ENCODE measurements at places on chromosomes 3 and 15. TPM values are rescaled to one million over a fixed set of nuclear protein-coding genes. Genes with fewer than 3 reads are reported as not detected.

DNA sequence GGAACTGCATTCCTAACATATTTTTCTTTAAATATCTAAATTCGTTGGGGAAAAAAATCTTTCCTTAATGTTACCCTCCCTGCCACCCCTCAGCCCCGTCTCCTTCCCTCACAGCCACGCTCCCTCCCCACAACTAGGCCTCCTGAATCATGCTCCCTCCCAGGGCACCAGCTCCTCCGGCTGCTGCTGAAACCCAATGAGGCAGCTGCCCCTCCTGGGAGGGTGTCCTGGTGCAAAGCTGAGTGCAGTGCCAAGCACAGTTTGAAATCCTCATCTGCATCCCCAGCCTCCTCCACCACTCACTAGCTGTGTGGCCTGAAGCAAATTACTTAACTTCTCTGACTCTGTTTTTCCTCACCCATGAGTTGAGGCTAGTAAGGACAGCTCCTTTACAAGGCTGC, 2.7 kb upstream of the NR2E3 start:
- DNase-seq = no peak

GRCh38 chr3:157464321-157464720, 27.7 kb downstream of the PTX3 start:
- DNase-seq = no peak

- DNase-seq = no peak
Observed at GRCh38 chr15:66228807-66229735, 24.5 kb downstream of the MEGF11 start.

- no peak for DNase-seq
Observed at GRCh38 chr15:74251131-74251811, 15.1 kb downstream of the CCDC33 start.

DNA sequence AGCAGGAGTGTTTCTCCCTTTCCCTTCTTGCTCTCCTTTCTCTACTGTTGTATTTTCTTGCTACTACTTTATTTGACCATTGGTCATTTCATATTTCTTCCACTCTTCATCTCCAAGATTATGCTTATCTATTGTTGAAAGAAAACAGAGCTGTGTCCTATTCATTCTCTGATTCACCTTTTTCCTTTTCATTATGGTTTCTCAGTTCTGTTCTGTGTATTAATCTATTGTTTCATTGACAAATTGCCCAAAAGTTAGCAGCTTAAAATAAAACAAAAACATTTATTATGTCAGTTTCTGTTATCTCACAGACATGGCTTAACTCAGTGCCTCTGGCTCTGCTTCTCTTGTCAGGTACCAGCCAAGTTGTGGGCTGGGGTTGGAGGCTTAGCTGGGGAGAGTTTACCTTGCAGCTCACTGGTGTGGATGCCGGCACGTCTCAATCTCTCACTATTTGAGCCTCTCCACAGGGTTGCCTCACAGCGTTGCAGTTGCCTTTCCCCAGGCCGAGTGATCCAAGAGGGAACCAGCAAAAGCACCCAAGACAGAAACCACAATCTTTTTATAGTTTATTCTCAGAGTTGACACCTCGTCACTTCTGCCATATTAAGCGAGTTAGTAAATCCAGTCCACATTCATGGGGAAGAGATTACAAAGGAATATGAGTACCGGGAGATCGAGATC, 36.9 kb upstream of the FILIP1L start:
- DNase-seq = no peak

DNA sequence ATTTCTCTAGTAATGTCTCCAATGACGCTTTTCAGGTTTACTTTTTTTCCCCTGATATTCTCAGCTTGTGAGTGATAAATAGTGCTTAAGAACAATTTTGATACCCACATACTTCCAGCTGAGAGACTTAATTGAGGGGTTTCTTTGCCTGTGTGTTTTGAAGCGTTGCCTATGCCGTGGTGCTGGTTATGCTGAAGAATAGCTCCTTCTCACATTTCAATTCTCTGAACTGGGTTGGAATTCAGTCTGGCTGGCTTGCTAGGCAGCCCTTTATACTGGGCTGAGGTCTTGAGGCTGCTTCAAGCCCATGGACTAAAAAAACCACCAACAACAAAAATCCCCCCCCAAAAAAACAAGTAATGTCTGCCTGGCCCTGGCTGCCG, 87.4 kb downstream of the CHST2 start:
- no peak for DNase-seq

DNA sequence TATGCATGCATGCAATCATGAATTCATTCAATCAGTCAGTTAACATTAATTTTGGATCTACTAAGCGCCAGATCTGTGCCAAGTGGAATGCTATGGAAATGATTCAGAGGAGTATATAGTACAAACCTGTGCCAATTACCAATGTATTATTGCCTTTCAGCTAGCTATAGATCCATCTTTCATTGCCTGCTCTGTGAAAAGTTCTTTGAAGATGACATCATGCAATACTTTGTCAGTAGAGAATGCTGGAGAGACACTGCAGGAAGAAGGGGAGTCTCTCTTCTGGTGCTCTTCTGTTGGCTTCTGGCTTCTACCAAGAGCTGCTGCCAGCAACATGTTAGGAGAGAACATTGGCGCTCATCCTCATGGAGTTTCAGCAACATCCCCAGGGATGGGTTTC, 81.0 kb upstream of the LMCD1 start:
- DNase-seq = no peak

GRCh38 chr15:26178640-26179220, 315.6 kb upstream of the ATP10A start:
- no peak for DNase-seq

DNA sequence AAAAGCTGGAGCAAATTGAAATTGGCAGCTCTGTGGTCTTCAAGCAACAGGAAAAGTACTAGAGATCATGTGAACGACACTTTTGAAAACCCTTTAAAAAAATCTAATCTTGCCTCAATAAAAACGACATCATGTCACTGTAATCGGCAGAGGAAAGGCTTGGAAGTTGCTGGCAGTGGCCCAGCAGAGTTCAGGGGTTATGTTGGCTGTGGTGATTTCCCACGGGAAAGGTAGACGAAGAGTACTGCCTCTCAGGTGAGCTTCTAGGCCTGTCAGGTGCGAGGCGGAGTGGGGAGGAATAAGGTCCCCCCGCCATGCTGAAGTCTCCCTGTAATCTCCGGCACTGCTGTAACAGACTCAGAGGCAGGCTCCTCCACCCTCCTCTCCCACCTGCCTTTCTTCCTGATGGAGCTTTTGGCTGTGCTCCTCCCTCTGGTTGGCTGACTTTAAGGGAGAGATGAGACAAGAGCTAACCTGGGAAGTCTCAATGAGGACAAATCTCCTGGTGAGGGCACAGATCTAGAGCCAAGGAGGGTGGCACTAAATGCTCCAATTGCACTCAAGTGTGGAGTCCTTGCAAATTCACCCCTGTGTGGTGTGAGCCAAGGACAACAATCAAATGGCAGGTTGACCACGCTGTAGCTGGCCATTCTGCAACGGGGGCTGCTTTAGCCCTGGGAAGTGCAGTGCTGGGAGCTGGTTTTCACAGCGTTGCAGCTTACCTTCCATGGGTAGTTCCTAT, 18.7 kb upstream of the HES1 start:
- no peak for DNase-seq

DNA sequence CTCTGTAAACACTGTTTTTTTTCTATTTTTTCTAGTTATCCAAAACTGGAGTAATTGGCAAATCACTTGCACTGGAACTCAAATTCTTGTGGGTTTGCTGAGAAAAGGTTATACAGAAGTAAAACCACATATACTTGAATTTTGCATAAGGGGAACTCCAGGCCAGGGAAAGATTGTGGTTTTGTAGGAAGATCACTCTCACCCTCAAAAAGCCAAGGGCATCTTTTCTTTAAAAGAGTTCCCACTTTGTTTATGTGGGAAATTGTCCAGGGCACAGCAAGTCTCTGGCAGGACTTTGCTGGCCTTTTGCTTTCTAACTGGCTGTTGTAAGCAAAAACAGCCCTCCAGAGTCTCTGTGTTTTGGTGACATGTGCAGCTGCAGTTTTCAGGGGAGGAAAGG, 340.3 kb upstream of the RBMS3 start:
- DNase-seq = no peak

DNA sequence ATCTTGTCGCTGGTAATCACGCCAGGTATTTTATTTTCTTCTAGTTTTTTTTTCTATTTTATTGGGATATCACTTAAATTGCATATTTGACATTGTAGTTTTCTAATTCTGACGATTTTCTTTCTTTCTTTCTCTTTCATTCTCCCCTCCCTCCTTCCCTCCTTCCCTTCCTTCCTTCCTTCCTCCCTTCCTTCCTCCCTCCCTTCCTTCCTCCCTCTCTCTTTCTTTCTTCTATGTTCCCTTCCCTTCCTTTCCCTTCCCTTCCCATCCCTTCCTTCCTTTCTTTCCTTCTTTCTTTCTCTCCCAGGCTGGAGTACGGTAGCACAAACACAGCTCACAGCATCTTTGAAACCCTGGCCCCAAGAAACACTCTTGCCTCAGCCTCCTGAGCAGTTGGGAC, 100.6 kb upstream of the BCL6 start:
- DNase-seq = no peak

- DNase-seq = no peak
Observed at GRCh38 chr3:189806171-189806951, 175.2 kb downstream of the TP63 start.

DNA sequence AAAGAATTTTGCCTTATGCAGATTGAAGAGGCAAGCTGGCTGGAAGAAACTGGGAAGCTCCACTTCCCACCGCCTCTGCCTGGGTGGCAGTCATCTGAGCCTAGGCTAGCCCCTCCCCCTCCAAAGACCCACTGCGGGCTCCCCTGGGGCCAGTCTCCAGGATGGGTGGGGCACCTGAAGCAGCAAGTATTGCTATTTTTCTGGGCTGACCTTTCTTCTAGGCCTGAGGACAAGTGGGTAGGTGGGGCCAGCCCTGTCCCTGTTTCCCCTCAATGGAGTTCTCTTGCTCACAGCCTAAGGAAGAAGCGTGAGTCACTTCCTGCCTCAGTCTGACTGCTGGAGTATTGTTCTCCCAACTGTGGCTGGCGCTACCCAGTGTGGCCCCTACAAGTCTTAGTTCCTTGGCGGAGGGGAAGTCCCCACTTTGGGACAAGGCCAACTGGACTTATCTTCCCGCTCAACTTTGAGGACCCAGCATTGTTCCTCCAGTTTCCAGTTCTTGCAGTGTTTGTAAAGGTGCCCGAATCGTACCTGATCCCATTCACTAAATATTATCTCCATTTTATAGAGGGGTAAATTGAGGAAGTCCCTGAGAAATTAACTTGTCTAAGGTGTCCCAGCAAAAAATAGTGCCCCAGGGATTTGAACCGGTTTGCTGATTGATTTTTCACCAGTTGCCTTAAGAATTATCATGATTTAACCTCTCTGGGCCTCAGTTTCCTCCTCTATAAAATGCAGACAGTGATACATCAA, 1.4 kb downstream of the FURIN start:
- no peak for DNase-seq

- no peak for DNase-seq
Observed at GRCh38 chr15:78272316-78272715, 8.0 kb downstream of the DNAJA4 start.

DNA sequence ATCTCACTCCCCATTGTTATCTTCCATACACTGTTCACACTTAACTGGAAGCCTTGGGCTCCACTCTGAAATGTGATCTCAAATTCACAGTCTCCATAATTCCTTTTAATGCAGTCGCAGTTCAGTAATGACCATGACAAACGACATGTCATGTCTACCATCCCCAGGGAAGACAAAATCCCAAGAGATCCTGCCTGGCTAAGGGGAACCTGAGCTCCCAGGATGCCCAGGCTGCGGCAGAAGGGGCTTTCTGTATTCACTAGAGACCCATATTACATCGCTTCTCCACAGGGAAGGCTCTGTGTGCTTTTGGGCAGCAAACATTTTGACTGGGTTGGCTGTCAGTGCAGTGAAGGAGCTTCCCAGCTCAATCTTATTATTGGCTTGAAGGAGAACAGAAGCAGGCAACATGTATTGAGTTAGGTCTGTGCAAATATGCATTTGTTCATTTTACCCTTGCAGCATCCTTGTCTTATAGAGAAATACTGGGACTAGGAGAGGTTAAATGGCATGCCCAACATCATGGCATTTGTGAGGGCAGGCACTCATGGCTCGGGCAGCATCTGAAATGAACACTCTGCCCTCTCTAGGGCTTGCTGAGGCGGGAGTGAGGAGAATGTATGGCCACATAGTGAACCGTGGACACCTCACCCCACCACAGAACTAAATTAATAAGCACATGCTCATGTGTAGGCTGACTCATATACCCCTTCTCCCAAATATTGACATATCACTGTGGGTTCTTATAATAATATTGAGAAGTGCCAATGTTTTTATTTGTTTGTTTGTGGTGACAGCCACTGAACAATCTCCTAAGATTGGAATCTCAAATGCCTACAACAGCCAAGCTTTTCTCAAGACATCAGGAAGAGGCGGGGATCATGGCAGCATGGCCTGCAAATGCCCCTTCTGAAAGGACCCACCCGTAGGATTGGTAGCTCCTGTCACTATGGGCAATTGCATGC, 141.6 kb upstream of the FOXB1 start:
- DNase-seq = no peak

CCR2 gene
- polyA plus RNA-seq = not detected

POLR2M gene
- polyA plus RNA-seq = 24.4 TPM

GOLGA6L25 gene
- polyA plus RNA-seq = not detected

MELTF gene
- polyA plus RNA-seq = 11.9 TPM

NBEAL2 gene
- polyA plus RNA-seq = 12.4 TPM

TRIM42 gene
- not detected for polyA plus RNA-seq

AQR gene
- 18.7 TPM for polyA plus RNA-seq

SSUH2 gene
- 125 TPM for polyA plus RNA-seq

SPESP1 gene
- not detected for polyA plus RNA-seq

PFKFB4 gene
- polyA plus RNA-seq = 103 TPM

SELENOK gene
- polyA plus RNA-seq = 64.6 TPM

TGM4 gene
- 0.10 TPM for polyA plus RNA-seq

EXD1 gene
- polyA plus RNA-seq = not detected

SCAANT1 gene
- polyA plus RNA-seq = not detected

CCDC191 gene
- 0.69 TPM for polyA plus RNA-seq

All from HepG2 (cell line).